ENCODE measurements at places on chromosomes 12 and 14. TPM values are rescaled to one million over a fixed set of nuclear protein-coding genes. Genes with fewer than 3 reads are reported as not detected.

GRCh38 chr14:67166450-67166853, 22.8 kb upstream of the GARIN2 start:
- no peaks in the 10 kb centered on the region for H3K27me3 ChIP-seq
- DNase-seq, result peak; percentile 25
- peaks cover 6% of the 10 kb centered on the region for H3K4me1 ChIP-seq
- H3K36me3 ChIP-seq, result peaks cover 2% of the 10 kb centered on the region
- H3K4me3 ChIP-seq, result no peak overlapping the region
- H3K27ac ChIP-seq, result no peak overlapping the region

Gene SMIM41
- total RNA-seq, result not detected

- no peaks in the 10 kb centered on the region for H3K27me3 ChIP-seq
- H3K27ac ChIP-seq, result no peak overlapping the region
- no peaks in the 10 kb centered on the region for H3K4me1 ChIP-seq
- peaks cover 8% of the 10 kb centered on the region for H3K36me3 ChIP-seq
- no peak overlapping the region for H3K4me3 ChIP-seq
Observed at GRCh38 chr12:38983117-38983571, 77.8 kb upstream of the CPNE8 start.

- H3K27me3 ChIP-seq, result peaks cover 56% of the 10 kb centered on the region
- H3K4me3 ChIP-seq, result no peak overlapping the region
- H3K36me3 ChIP-seq, result no peaks in the 10 kb centered on the region
- H3K27ac ChIP-seq, result no peak overlapping the region
- DNase-seq, result no peak
Observed at GRCh38 chr14:73234029-73234428, 3.3 kb upstream of the PAPLN start.

- peaks cover 7% of the 10 kb centered on the region for H3K27me3 ChIP-seq
- no peak for DNase-seq
- H3K4me3 ChIP-seq, result peak overlapping the region; percentile 89
Observed at GRCh38 chr12:10215436-10215835, 2.8 kb downstream of the GABARAPL1 start.

- no peak overlapping the region for H3K4me3 ChIP-seq
- peak; percentile 21 for DNase-seq
Observed at GRCh38 chr12:4383304-4383865, 3.9 kb upstream of the FGF23 start.

- DNase-seq, result no peak
- H3K27me3 ChIP-seq, result no peaks in the 10 kb centered on the region
- no peak overlapping the region for H3K4me3 ChIP-seq
Observed at GRCh38 chr12:70122804-70123203, 120.4 kb upstream of the CNOT2 start.

GRCh38 chr14:95887351-95887750, 10.7 kb downstream of the TUNAR start:
- H3K4me1 ChIP-seq, result no peaks in the 10 kb centered on the region
- H3K27me3 ChIP-seq, result peaks cover 12% of the 10 kb centered on the region
- H3K36me3 ChIP-seq, result no peaks in the 10 kb centered on the region
- no peak overlapping the region for H3K27ac ChIP-seq
